Caco-2 (cell line): ENCODE measurements at places on chromosomes 1 and 21.

GRCh38 chr1:42833981-42834380 is 12.4 kb upstream of the ZNF691 start:
- no peak for DNase-seq

DNA sequence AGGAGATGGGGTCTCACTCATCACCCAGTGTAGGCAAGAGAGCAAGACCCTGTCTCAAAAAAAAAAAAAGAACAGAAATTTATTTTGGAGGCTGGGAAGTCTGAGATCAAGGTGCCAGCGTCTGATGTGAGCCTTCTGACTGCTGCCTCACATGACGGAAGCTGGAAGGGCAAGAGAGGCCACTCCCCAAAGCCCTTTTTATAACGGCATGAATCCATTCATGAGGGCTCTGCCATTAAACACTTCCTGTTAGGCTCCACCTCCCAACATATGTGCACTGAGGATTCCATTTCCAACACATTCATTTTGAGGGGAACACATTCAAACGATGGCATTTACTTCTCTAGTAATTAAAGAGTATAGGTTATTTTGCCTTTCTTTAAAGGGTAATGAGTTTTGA is 50.9 kb upstream of the C1orf198 start:
- no peak for DNase-seq

GRCh38 chr21:36202726-36203602 is 46.3 kb downstream of the DOP1B start:
- DNase-seq: no peak

DNA sequence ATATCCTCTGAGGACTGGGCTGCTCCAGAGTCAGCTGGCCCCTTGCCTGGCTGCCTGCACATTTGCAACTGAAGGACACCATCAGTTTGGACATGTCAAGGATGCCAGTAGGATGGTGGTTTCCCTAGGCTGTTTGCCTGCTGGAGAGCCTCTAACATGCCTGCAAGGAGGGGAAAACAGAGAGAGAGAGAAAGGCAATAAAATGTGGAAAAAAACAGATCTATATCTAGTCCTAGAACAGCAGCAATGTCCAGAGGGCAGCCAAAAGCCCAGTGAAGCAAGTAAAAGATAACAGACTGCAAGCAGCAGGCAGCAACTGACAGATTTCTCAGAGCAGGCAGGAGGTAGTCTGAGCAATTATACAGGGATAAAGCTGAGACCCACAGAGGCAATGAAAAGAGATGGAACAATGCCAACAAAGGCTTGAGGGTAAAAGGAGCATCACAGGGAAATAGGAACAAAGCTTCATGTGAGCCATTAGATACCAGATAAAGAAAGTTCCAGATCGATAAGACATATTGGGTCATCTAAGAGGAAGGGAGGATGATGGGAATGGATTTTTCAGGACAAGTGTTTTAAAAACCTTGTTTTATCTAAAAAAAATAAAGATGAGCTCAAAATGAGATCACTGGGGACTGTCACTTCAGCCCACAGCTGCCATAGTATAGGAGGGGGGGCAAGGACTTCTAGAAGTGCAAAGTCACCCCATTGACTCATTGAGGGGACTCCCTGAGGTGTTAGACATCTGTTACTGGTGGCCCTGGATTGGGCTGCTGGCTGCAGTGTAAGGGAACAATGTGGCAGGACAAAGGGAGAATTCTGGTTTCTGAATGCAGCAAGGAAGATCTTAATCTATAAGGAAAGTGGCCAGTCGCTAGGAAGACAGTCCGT is 38.6 kb upstream of the GADD45A start:
- no peak for DNase-seq

- DNase-seq: no peak
Observed at GRCh38 chr1:66648901-66649595, 103.2 kb upstream of the DYNLT5 start.
